CD4-positive, alpha-beta T cell treated with Interferon alpha-2 for 1 hour (primary cell): ENCODE measurements at places on chromosomes 6 and 20.

GRCh38 chr6:36154286-36154685, 24.0 kb downstream of the MAPK13 start:
- no peak for DNase-seq

DNA sequence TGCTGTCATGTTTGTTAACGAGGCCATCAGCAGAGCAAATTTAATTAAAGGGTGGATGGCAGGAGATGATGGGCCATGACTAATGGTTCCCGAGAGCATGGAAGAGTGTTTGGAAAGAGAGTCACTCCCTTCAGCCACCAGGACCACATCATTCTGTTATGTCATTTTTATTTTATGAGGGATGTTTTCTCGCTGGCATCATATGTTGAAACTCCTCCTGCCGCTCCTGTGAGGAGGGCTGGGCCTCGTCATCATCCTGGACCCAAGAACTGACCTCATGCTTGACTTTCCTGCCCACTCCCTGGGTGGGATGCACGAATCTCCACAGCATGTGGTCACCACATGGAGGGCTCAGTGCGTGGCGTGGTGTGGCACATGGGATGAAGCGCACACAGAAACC, 86.4 kb upstream of the FRMD1 start:
- DNase-seq = no peak

DNA sequence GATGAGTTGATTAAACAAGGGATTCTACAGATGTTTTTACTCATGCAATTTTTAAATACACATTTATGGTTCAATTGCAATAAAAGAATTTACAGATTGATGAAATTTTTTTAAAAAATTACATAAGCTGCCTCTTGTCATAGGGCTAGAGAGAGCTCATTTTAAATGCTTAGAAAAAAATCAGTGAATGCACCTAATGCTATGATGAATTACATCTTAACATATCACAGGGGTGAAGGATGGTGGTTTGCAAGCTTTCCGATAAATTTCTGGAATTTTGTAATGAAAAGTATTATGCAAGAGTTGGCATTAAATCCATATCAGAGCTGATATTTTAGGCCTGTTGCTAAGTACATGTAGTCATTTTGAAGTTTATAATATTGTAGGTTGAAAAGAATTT, 29.6 kb downstream of the DSE start:
- DNase-seq = no peak

DNA sequence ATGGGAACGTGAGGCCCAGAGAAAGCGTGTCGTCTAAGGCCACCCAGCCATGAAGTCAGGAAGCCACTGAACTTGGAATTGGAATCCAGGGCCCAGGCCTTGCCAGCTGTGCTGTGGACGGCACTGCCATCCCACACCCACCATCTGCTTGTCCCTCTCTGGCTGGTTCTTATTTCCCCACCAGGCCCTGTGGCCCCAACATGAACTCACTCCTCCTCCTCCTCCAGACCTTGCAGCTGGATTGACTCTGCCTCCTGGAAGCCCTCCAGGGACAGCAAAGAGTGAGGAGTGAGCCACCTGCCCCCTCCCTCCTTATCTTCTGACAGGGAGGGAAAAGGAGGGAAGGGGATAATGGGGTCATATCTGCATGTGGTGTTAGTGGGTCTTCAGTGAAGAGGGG, 16.0 kb upstream of the IP6K3 start:
- no peak for DNase-seq

DNA sequence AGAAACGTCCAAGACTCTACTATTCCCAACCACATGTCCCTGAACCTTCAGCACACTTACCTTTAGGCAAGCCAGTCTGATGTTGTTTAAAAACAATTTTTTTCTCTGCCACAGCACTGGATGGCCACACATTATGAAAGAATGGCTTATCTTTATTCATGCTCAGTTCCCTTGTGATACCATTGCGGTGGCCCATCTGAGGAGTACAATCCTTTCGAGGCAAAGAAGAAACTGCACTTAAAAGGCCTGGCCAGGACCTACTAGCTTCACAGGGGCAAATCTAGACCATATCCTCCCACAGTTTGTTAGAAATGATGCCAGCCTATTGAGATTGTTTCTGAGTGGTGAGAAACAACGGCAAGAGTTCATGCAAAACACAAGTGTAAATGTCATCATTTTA, 88.4 kb upstream of the PLEKHG1 start:
- no peak for DNase-seq

DNA sequence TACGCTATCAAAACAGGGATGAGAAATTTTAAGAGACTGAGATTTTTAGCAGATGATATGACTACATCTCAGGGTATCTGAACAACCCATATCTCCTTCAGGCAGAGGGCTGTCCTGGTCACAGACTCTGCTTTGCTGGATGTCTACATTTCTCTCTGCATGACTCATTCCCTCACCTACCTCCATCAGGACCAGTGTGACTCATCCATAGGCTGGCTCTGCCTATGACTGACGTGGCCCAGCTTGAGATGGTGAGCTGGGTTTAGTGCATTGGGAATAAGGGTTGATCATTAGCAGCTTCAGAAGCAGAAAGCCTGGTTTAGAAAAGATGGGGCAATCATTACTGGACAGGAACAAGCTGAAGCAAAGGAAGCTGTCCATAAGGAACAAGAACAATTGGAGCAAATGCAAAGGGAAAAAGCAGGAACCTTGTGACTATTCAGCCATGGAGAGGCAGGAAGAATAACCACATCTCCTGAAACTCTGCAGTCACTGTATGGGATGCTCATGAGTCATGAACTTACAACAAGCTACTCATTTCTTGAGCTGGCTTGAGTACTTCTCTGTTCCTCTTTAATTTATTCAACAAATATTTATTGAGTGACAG, 86.4 kb upstream of the CBLN4 start:
- DNase-seq = no peak

- DNase-seq = no peak
Observed at GRCh38 chr20:31843881-31844280, 1.5 kb downstream of the FOXS1 start.

DNA sequence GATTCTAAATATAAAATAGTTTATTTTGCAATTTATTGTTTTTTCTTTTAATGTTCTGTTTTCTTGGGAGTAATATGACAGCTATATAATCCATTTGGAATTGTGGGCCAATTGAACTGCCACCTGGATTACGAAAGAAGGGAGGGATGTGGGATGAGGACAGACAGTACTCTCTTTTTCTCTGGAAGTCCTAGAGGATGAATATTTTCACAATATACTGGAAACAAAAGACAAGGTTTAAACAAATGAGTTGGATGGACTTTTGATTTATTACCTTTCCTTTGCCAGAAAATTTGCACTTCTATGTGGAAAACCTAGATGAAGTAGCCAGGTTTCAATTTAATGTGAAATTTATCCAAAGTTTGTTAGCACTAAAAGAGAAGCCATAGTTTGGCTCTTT, 325.5 kb upstream of the IMPG1 start:
- no peak for DNase-seq

DNA sequence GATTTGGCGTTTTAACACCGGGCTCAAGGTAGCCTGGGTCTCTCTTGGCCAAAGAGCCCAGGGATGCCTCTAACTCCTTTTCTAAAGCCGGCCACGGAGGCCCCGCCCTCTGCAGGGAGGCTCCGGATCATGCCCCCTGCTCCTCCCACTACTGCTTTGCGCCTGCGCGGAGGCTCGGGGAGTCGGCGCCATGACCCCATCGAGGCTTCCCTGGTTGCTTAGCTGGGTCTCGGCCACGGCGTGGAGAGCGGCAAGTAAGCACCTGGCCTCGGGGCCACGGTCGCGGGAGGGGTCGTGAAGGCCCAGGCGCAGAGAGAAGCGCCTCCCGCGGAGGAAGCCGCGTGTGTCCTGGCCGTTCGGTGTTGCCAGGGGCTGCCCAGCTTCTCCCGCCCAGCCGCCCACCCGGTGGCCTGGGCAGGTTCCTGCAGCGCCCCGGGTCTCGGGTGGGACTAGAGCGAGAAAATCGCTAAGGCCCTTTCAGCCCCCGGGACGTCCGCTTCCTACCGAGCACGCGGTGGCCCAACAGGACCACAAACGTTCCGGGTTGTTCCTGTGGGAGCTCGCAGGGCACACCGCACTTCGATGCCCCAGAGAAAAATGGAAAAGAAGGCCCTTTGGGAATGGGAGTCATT, at the start of gene SDHAF4:
TSS of gene SDHAF4 (plus strand) at position 180 of the 632 bp plus-strand sequence. CDS start at position 191, 11 bp downstream.
- peak; percentile 95 for DNase-seq

GRCh38 chr20:32333181-32333987, 24.7 kb upstream of the ASXL1 start:
- peak; percentile 12 for DNase-seq

GRCh38 chr6:56380476-56380875, 133.1 kb upstream of the COL21A1 start:
- no peak for DNase-seq

GRCh38 chr6:150723857-150724256, 124.2 kb downstream of the PLEKHG1 start:
- no peak for DNase-seq

- DNase-seq = no peak
Observed at GRCh38 chr6:360764-361373, 30.7 kb upstream of the IRF4 start.

- no peak for DNase-seq
Observed at GRCh38 chr6:23181356-23182110, 612.2 kb downstream of the HDGFL1 start.

DNA sequence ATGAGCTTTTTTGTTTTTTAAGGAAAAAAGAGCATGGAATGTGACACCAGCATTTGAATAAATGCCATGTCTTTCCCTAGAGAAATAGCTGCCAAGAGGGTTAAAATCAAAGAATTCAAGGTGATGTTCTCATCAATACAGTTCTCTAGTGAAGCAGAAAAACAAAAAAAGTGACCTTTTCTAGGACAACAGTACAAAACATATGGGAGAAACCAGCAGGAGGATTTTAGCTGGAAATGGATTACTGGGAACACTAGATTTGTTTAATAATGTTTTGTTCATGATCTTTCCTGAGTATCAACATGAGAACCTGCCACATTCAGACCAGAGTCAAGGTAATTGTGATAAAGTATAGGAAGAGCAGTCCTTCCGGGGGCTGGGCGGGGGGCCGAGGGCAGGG, 372.2 kb downstream of the LMBRD1 start:
- no peak for DNase-seq

DNA sequence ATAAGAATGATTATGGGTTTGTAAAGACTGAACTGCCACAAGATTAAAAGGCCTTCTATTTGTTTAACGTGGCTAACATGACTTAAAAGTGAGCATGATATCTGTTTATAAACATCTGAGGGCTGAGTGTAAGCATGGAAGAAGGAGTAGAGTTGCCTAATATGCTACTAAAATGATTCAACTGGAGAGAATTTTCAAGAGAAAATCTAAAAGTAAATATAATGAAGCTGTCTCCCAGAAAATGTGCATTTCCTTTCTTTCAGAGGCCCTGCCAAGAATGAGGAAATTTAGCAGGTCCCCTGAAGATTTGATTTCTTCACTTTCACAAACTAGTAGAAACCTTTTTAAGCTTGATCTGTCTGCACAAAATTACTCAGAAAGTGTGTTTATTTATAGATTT, 4.2 kb upstream of the EYA4 start:
- DNase-seq = no peak

DNA sequence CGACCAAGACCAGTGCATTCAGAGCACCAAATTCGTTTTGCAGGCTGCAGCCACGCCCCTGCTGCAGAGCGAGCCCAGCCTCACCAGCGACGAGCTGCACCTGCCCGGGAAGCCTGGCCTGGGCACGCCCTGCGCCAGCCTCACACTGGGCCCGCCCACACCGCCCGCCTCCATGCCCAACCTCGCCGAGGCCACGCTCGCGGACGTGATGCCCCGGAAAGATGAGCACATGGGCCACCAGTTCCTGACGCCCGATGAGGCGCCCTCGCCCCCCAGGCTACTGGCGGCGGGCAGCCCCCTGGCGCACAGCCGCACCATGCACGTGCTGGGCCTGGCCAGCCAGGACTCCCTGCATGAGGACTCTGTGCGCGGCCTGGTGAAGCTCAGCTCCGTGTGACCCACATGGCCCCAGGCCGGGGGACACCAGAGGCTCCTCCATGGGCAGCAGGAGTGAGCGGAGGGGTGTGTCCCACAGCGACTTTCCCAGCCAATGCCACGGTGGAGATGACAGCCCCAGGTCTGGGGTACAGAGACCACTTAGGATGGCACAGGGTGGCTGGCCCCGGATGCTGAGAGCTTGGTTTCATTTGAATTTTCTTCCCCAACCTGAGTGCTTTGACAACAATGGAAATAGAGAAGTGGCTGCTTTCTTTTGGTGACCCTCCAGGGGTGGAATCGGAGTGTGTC, 150.2 kb upstream of the SNX9 start:
- no peak for DNase-seq

- DNase-seq = no peak
Observed at GRCh38 chr6:128446497-128446896, 73.9 kb downstream of the PTPRK start.

GRCh38 chr6:75205776-75206575, at the start of gene COL12A1:
TSS of gene COL12A1 (minus strand) at chr6:75206053. CDS start at chr6:75202792, 3,261 bp downstream.
- DNase-seq = no peak

DNA sequence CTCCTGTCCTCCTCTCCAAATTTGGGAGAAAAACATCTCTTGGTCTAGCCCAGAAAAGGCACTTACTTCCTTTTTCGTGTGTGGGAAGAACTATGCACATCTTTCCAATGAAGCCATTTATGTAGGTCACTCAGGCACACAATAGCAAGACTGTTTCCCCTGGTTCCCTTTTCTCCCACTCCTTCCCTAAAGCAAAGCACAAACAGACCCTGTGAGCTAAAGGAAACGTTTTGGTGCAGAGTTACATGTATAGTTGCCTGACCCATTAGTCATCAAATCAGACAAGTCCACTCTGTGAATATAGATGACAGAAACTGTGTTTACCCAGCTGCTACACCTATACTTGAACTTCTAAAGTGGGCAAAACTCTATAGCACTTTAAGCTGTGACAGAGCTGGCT, 474.6 kb downstream of the COL12A1 start:
- no peak for DNase-seq

DNA sequence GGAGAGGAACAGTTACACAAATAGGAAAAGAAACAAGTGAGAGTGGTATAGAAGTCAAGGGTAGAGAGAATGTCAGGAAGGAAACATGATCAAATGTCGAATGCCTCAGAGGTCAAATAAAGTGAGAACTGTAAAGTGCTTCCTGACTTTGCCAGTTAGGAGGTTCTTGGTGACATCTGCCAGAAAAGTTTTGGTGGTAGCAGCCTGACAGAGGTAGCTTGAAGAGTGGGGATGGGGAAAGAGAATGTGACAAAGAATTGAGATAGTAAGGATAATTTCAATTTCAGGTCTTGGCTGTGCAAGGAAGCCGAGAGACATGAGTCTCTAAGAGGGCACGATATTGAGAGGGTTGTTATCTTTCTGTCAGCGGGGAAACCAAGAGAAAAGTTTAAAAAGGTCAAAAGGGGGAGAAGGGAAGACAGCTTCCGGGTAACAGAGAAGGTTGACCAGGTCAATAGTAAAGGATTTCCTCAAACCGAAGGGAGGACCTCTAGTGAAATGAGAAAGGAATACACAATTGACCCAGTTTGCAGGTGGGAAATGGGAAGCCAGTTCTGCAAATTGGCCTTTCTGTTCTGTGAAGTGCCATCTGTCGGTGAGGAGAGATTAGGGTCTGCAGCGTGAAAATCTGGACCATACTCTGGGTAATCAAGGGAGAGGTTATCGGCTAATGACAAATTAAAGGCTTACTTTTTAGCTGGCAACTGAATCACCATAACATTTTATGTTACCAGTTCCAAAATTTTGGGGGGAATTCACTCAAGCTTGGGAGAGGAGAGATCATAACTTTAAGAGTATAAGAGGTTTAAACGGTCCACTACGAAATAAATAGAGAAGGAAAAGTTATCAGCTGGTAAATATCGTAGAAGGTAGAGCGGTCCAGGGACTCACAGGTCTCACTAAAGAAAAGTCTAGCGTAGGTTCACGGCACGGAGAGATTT, 973 bp upstream of the BRD2 start:
- DNase-seq = no peak
